ENCODE measurements at places on chromosomes 2 and 18.

GRCh38 chr2:16525265-16525887 is 140.3 kb downstream of the CYRIA start:
- DNase-seq, result peak; percentile 12

DNA sequence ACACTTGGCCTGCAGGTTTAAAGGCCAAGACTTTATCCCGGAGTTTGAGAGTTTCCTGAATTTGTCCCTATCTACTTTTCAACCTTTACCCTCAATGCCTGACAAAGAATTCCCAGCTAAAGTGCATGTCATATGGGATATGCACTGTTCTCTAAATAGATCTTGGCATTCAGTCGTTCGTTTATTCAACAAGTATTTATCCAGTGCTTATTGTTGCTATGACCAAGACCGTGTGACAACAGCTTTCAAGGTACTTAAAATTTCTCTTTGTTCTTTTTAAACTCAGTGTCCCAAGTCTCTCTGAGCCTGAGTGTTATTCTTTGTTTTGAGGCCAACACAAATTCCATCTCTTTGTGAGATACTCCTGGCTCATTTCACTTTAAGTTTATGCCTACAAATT is 133.4 kb downstream of the RGPD3 start:
- no peak for DNase-seq

GRCh38 chr2:197838036-197838435 is 33.6 kb downstream of the PLCL1 start:
- DNase-seq, result peak; percentile 27

GRCh38 chr2:235746257-235746934 is 252.6 kb downstream of the AGAP1 start:
- DNase-seq, result peak; percentile 56

- no peak for DNase-seq
Observed at GRCh38 chr2:111054791-111055691, 65.7 kb upstream of the BCL2L11 start.

DNA sequence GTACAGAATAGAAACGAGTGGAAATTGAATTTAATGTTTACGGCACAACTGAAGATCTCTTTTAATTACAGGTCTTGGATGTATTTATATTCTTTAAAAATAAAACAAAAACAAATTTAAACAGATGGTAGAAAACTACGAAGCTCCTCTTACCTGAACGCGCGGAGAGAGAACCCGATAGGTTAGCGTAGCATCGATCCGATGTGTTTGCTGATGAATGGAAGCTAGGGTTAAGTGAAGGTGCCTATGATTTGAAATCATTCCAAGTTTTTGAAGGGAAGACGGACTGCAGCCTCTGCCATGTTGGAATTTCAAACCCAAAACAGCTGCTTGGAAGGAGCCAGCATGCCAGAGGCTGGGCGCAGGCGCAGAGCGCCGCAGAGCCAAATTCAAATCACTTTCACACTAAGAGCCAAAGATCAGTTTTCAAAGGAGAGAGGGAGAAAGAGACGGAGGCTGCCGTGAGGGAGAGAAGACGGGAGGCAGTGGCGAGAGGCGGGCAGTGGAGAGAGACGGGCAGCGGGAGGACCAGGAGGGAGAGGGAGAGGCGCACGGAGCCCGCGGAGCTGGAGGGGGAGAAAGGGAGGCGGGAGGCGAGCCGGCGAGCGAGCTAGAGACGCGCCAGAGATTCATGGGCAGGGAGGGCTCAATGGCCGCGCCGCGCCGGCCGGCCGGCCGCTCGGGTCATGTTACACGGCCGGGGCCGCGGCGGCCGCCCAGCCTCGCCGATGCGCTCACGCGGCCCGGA is at the start of gene FIGN:
Gene FIGN (minus strand): TSS at position 324 of the 748 bp plus-strand sequence. CDS start 1,081 bp downstream, outside the sequence.
- DNase-seq, result no peak

DNA sequence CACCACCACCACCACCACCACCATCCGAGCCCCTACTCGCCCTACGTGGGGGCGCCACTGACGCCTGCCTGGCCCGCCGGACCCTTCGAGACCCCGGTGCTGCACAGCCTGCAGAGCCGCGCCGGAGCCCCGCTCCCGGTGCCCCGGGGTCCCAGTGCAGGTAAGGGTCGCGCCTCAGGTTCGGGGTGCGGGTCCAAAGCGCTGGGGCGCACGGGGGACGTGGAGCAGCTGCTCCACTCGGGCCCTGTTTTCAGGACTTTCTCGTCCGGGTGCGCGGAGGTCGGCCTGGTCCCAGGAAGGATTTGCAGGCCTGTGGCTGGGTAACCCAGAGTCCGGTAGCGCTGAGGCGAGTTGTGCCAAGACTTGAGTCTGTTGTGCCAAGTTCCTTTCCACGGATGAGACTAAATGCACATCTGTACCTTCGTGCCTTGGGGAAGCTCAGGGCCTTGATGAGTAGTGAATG is 2.8 kb downstream of the GATA6 start:
- no peak for DNase-seq
